CD4-positive, alpha-beta T cell treated with Interferon gamma for 1 hour (primary cell): ENCODE measurements at places on chromosomes 1 and 21.

- DNase-seq = no peak
Measured at GRCh38 chr1:54109129-54110090, 43.4 kb downstream of the CDCP2 start.

DNA sequence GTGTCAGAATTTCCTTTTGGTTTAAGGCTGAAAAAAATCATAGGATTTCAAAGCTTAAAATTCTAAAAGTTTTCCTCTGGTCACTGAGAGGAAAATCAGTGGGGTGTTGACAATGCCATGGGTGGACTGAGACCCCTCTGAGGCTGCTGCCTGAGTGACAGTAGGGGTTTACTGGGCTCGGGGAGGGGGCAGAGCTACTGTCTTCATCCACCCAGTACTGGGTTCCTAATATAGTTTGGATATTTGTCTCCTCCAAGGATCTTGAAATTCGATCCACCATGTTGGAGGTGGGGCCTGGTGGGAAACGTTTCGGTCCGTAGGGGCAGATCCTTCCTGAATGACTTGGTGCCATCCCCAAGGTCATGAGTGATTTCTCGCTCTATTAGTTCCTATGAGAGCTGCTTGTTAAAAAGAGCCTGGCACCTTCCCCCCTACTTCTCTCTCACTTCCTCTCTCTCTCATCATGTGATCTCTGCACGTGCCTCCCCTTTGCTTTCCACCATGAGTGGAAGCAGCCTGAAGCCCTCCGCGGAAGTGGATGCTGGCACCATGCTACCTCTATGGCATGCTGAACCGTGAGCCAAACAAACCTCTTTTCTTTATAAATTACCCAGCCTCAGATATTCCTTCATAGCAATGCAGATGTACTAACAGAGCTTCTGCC, 72.3 kb downstream of the MAP10 start:
- DNase-seq = no peak

GRCh38 chr1:195251900-195252299, 1356.3 kb downstream of the KCNT2 start:
- no peak for DNase-seq

- no peak for DNase-seq
Measured at GRCh38 chr1:74767490-74767889, 34.5 kb downstream of the TYW3 start.

- no peak for DNase-seq
Measured at GRCh38 chr1:54347261-54347954, 58.8 kb downstream of the SSBP3 start.

- DNase-seq = no peak
Measured at GRCh38 chr1:226181996-226182714, 4.4 kb downstream of the ACBD3 start.

GRCh38 chr1:82062206-82062605, 261.5 kb downstream of the ADGRL2 start:
- no peak for DNase-seq

GRCh38 chr1:212293579-212293978, 8.4 kb downstream of the PPP2R5A start:
- DNase-seq = no peak

DNA sequence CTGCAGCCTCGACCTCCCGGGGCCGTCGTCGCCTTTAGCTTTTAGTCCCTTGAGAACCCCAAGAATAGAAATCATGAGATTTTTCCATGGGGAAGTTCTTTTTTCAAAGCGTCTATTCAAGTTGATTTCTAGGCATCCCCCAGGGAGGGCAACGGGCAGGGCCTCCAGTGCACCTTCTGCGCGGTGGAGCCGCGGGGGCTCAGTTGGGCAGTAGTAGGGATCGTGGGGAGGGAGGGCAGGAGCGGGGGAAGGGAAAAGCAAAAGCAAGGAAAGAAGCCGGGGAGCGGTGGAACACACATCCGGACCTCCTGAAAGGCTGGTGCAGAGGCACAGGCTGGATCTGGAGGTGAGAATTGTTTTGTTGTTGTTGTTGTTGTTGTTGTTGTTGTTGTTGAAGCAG, 103.4 kb downstream of the PPIAL4G start:
- DNase-seq = no peak

DNA sequence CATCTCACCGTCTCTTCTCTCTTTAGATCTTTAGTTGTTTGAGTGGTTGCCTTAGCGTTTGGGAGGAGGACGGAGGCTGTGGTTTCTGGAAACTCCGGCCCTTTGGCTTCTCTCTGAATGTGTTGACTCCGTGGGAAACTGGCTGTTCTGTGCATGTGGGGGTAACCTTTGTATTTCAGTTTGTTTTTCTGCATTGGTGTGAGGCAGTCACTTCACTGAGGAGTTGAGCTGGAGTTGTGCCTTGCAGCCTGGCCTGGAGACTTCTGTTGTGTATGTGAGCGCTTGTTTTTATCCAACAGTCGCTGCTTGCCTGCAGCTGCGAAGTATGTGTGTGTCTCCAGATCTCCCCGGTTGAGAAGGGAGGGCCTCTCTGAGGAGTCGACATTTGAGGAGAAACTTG, 33.6 kb downstream of the CLDN14 start:
- DNase-seq = no peak

- no peak for DNase-seq
Measured at GRCh38 chr1:8883491-8883890, 5.0 kb upstream of the ENO1 start.

GRCh38 chr1:42738678-42739226, 1.3 kb downstream of the CLDN19 start:
- DNase-seq = no peak

- no peak for DNase-seq
Measured at GRCh38 chr1:89616844-89617627, 15.9 kb upstream of the LRRC8C start.

- no peak for DNase-seq
Measured at GRCh38 chr1:81412954-81413353, 387.8 kb upstream of the ADGRL2 start.

DNA sequence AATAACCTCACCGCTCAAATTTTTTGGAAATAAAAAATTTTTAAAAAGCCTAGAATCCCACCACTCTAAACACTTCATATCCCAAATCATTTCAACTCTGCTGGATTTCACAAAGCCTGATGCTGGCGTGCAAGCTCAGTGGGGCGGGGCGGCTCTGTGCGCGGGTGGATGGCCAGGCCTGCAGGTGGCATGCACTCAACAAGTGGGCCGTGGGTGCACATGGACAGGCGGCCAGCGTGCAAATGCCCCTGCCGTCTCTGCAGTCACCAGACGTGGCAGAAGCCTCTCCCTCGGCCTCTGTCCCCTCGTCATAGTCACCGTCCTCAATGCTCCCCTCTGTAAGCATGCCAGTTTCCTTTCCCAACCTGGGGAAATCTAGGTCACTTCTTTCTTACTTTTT, 6.6 kb upstream of the PDE9A start:
- no peak for DNase-seq

- no peak for DNase-seq
Measured at GRCh38 chr1:23845163-23845562, 19.9 kb upstream of the HMGCL start.

GRCh38 chr1:202810193-202810614, 550 bp upstream of the PCAT6 start:
- DNase-seq = no peak
